Caco-2 (cell line): ENCODE measurements at places on chromosomes 11 and 22.

DNA sequence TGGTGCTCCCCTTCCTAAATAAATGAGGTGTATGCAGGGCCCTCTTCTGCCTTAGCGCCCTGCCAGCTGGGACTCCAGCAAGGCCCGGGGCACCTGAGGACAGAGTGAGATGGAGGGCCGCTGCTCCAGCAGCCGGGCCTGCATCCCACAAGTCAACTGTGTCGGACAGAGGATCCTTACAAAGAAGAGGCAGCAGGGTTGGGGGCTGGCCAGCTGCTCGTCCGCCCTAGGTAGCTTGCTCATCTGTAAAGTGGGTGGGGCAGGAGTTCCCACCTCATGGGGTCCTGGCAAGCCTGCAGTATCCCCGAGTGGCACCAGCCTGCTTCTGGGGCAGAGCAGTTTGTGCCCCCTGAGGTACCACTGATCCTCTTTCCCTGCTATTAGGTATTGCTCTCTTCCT is 7.6 kb downstream of the TMEM121B start:
- DNase-seq = no peak

DNA sequence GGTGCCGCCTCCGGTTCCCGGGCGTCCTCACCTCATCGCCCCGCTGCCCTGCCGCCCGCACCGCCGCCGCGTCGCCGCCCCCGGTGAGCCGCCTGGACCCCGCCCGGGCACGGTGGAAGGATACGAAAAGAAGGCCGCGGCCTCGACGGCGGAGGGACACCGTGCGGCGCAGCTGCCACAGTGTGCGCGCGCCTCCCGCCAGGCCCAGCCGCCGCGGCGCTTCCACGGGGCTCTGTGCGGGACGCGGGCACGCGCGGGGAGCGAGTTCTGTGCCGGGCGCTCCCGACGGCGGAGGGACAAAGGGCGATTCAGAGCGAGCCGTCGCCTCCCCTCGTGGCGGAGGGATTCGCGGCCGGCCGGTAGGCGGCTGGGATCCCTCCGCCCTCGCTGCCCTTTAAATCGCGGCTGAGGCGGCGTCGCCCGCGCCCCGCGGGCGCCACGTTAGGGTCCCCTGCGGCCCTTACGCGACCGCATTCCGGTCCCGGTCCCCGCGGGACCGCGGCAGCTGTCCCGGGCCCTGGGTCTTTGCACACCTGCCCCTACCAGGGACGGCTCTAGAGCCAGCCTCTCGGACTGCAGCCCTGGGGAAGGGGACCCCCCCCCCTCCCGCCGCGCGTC is 568 bp upstream of the KMT5B start:
- DNase-seq = peak; percentile 97

DNA sequence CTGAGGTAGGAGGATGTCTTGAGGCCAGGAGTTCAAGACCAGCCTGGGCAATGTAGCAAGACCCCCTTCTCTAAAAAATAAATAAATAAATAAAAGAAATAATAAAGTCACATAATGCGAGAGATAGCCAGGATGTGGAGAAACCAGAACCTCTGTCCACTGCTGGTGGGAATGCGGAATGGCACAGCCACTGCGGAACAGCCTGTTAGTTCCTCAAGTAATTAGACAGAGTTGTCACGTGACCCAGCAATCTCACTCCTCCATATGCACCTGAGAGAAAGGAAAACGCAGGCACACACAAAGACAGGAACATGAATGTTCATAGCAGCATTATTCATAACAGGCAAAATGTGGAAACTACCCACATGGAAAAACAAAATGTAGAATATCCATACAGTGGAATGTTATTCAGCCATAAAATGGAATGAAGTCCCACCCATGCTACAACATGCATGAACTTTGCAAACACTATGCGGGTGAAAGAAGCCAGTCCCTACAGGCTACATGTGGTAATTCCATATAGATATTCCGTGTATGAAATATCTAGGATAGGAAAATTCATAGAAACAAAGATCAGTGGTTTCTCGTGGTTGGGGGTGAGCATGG is 27.4 kb downstream of the LIF start:
- DNase-seq = peak; percentile 51

DNA sequence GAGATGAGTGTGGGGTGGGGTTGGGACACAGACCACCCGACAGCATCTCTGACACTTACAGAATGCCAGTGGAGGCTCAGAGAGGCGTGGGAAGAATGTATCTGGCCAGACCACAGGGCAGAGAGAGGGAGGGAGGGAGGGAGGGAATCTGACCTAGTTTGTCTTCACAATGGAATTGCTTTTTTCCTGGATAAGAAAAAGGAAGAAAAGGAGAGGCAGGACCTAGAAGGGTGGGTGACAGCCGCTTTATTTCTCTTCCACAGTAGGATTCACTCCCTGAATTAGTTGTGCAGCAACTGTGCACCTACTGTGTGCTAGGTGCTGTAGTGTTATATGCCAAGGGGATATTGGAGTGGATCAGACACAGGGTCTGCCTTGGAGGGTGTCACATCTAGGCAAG is 3.7 kb downstream of the KCNK4 start:
- no peak for DNase-seq

DNA sequence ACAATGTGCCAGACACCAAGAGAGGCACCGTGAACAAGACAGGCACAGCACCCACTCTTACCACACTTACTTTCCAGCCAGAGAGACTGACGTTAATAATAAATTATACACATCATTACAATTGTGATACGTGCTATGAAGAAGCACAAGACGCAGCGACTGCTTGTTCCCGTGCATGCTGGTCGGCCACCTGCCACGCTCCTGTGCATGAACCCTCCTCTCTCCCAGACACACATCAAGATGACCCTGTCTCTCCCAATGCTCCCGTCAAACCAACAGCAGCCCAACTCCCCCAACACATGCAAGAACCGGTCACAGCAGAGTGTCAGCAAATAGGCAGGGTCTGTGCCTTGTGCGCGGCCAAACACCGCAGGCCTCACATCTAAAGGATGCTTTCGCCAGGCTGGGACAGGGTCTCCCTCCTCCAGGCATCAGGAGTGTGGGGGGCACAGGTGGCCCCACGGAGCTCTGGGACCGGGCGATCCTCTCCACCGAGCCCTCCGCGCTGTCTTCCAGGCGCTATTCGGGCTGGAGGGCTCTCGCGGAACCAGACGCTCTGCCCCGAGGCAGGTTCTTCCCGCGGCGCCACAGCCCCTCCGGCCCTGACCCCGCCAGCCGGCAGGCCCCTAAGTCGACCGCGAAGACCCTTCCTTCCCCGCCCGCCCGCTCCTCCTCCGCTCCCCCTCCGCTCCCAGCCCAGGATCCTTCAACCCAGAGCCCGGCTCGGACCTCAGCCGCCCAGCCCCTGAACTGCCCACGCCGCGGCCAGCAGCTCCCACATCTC is 533 bp downstream of the SERGEF start:
- peak; percentile 41 for DNase-seq

GRCh38 chr11:44884056-44884455 is 66.6 kb downstream of the TP53I11 start:
- DNase-seq = peak; percentile 72

GRCh38 chr11:33654594-33654993 is 46.0 kb downstream of the C11orf91 start:
- DNase-seq = no peak

- DNase-seq = peak; percentile 89
Measured at GRCh38 chr11:66289548-66290329, 796 bp upstream of the YIF1A start.

DNA sequence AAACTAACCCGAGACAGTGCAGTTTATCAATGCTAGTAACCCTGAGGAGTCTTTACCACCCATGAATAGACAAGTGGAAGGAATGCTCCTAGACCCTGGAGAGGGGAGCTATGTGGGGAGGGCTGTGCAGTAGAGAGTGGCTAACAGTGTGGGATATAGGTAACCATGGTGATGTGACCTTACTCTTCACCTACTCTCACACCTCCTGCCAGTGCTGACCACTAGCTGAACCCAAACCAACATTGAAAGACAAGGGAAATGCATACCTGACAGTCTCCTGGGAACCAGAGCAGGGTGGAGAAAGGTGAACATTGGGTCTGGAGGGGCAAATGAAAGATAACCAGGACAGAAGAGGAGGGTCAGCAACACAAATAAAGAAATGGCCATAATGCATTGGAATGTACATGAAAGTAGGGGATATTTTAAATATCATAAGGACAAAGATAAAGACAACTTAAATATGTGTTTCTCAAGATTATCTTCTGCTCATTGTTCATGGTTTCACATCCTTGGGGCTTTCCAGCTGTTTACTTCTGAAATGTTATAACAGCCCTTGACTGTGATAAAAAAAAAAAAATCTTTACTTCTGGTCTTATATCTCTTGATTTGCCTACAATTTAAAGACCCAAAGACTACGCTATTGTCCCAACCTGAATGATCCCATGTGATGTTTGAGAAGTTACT is 983.3 kb upstream of the TENM4 start:
- DNase-seq = no peak

DNA sequence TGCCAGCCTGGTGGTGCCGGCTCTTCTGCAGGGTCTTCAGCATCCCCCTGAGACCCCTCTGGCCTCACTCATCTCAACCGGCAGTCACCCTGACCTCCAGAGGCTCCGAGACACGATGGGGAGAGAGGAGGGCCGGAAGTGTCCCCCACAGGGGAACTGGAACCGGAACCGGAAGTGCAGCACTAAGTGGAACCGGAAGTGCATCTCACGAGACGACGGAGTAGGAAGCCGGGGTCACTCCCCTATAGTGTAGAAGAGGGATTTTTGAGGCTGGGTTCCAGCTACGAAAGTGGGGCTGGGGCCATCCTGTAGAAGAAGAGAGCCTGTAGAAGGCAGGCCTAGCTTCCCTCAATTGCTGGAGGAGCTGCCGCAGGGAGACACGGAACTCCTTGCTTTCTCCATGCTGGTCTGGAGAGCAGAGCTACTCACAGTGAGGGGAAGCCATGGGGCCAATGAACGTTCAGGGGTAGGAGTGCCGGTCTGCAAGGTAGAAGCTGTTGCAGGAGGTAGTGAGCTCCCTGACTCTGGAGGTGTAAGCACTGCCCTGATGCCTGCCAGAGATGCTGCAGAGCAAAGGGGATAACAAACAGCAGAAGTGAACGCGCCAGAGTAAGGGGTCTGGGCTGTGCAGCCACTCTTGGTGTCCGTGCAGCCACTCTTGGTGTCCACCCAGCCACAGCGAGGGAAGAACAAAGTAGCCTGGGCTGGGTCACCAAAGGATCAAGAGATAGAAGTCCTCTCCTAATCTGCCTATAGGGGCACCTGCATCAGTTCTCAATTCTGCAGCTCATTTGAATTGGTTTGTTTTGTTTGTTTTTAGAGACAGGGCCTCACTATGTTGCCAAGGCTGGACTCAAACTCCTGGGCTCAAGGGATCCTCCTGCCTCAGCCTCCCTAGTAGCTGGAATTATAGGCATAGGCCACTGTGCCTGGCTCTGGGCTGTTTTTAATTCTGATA is 21.9 kb downstream of the SCUBE1 start:
- DNase-seq = no peak

DNA sequence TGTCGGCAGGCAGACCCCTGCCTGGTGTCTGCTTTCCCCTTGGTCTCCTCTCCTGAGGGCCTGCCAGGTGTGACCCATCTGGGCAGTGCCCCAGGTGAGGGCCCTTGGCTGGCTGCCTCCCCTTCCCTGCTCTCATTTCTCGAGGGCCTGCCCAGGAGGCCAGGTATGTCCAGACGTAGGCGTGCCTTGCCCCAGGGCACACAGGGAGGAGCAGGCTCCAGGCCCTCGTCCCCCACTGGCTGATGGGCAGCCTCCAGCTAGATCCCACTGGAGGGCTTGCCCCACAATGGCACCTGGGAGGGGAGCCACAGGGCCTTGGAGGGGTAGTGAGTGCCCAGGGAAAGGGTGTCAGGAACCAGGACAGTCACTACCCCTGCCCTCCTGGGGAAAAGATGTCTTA is 95.9 kb downstream of the CACNA1I start:
- no peak for DNase-seq

GRCh38 chr11:105000797-105001196 is 22.2 kb downstream of the CASP5 start:
- no peak for DNase-seq

- no peak for DNase-seq
Measured at GRCh38 chr11:76620489-76620888, 50.1 kb downstream of the LRRC32 start.

DNA sequence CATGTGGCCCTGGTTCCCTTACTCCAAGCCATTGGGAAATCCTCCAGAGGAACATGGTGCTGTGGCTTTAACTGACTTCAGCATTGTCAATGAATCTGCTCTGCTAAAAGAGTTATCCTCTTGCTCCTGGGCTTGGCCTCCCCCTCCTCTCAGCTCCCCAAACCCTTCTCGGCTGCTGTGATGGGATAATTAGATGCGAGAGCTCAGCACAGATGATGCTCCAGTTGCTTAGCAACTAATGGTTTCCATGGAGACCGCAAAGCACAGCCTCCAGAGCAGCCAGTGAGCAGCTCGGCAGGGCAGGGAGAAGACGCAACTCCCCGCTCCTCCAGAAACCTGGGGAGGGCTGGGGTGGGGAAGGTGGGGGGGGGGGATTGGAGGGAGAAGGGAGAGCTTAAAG is 2.8 kb upstream of the UPK2 start:
- peak; percentile 63 for DNase-seq

DNA sequence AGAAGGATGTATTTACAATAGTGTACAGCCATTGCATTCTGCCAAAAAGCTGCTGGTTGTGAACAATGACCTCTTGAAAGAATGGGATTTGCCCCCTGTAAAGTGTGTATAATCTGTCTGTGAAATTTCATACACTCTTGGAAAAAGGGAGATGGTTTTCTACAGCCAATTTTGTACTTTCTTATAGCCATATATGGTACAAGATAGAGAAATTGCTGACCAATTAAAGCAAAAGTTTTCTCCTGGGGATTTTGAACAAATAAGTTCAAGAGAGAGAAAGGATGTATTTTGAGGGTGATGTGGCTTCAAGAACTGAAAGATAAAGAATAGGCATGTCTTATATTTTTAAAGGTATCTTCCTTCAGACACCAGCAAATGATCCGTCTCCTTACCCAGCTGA is 211.0 kb downstream of the NAV2 start:
- no peak for DNase-seq

GRCh38 chr11:77082838-77083565 is 16.2 kb downstream of the CAPN5 start:
- DNase-seq = no peak

DNA sequence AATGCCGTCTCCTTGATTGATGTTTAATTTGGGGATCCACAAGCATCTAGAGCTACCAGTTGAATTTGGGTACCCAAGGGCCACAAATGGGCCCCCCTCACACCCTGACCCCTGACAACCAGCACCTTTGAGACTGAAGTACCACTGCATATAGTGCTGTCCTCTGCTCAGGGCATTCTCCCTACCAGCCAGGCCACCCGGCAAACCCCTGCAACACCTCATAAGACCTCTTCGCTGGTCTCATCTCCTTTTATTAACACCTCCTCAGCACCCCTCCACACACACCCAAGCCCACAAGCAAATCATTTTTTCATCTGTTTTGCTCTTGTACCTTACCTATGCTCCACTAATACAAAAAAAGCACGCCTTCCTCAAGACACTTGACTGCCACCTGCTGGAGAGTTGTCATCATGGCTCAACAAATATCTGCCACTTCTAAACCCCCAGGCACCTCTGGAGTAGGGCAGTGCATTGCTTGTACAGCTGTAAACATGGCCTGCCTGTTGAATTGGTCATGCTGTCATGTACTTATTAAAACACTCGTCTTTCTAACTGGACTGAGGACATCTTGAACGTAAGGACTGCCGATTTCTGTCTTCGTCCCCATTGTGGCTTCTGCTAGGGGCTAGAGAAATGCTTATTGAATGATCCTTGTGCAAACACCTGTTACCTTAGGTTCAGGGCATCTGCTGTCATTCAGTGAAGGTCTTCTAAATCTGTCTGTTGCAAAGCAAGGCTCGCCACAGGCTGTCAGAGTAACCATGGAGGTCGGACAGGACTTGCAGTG is 66.5 kb downstream of the BMAL1 start:
- peak; percentile 76 for DNase-seq
